ENCODE measurements at places on chromosomes 11 and 22.

DNA sequence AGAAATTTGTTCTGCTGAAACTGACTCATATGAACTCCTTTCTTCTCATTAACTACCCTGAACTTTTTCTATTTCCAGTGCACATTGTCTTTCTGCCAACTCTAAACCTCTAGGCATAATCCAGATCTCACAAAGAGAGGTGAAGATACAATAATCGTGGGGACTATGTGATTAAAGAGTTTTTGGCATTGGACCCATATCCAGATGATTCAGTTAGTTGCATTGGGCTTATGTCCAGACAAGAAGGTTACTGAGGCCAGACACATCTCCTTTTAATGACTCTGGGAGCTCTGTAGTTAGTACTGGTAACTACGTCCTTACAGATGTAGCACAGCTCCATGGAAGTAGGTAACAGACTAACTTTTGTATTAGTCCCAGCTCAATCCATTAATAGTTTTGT lies 273.0 kb downstream of the CASP12 start:
- DNase-seq: peak; percentile 8

DNA sequence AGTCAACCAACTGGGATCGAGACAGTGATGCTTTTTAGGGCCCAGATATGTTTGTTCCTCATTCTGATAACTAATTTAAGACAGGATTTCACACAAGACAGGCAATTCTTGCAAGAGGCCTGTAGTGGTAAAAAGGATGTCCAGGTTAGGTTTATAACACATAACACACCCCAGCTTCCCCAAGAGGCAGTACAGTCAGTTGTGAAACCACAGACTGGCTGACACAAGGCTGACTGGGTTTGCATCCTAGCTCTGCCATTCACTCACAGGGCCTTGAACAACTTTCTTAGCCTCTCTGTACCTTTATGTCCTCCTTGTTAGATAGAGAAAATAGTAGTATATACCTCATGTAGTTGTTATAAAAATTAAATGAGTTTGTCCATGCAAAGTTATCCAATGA lies 55.0 kb upstream of the PTH start:
- DNase-seq: no peak

DNA sequence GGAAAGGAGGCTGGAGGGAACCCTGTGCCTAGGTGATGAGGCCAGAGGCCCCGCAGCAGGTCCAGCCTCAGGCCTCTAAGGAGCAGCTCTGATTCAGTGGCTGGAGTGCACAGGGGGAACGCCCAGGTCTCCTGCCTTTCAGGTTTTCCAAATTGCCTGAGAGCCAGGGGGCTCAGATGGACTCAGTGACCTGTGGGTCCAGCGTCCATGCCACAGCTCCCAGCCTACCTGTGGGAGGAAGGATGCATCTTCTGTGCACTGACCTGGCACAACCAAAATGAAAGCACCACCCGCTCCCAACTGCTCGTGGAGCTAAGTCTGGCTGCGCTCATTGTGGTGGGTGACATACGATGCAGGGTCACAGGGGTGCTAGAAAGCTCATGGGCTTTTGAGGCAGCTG lies 82.8 kb downstream of the FEZ1 start:
- no peak for DNase-seq

DNA sequence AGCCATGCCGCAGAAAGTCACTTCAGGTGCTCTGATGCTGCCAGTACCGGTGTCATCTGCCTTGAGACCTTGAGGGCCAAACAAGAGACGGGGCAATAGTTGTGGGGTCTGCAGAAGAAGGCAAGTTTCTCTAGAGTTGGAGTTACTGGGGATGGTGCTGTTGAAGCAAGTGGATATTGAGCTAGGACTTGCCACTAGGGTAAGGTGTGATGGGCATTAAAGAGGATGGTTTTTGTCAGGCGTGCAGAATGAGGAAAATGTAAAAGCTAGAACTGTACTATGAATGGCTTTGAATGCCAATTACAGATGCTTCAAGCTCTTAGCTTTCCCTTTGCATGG lies 61.6 kb downstream of the TNRC6B start:
- DNase-seq: no peak

DNA sequence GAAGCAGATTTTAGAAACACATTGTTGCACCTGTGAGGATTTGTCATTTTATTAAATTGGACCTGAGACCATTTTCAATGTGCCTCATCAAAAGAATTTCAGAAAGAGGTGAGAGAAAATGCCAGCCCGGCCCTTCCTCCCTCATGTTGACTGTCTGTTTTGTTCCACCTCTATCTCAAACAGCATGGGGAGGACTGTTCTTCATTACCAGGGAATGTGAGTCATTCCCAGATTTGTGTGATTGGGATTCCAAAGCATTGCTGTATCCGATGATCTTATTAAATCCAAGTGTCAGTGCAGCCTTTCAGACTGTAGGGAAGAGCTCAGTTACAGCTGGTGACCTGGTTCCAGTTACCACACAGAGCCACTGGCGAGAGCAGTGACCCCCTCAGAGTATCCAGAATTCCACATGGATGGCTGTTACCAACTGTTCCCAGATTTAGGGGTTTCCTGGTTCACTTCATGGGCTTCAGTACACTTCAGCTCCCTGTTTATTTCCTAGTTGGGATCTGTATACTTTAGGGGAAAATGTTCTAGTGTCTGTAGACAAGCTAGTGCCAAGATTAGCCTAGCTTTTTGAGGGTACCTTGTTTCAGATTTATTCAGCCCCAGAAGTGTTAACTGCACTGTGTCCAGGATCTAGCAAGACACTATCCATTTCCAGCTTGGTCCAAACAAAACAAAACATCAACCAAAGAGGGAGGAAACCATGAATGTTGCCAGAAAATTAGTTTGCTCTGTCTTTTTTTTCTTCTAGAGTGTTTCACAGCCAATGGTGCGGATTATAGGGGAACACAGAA lies 20.9 kb downstream of the KREMEN1 start:
- DNase-seq: peak; percentile 88

- DNase-seq: no peak
These were observed 57.8 kb downstream of the MED15 start for GRCh38 chr22:20565079-20565734.

DNA sequence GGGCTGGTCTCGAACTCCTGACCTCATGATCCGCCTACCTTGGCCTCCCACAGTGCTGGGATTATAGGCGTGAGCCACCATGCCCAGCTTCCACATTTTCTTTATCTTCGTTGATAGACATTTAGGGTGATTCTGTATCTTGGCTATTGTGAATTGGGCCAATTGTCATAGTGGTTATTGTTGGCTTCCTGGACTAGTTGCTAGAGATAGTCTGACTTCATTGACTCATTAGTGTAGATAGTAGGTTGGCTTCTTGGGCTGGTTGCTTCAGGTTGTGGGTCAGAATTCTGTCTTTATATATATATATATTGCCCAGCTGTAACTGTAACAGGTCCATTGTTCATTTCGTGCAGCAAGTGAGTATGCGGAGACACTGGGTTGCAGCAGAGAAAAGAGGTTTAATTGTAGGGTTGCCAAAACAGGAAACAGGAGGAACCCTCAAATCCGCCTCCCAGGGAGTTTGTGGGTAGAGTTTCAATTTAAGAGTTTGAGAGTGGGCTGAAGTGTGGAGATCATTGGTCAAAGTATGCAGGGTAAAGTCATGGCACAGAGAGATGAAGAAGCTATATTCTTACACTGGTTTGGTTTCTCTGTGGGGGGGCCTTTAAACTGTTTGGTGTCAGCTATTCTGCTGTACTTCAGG lies 22.0 kb downstream of the ATG13 start:
- no peak for DNase-seq
